ENCODE measurements at places on chromosomes 3 and 15.
A peak's percentile ranks its signal among the peaks of the same experiment; 100 is the strongest.

DNA sequence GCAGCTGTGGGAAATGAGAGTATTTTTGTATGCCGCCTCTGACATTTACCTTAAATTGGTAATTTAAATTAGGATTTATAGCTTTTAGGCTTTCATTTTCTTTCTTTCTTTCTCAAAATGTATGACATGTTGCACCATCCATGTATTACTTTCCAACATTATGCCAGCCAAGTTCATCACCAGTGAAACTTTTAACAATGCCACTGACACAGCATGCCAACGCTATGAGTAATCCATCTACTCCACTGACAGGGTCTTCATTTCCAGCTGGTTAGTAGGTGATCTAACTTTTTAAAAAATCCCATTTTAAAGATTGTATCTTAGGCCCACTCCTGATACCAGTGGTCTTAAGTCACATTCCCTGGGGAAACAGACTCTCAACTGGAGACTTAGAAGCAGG is 21.8 kb upstream of the CLDN16 start:
- DNase-seq = no peak

DNA sequence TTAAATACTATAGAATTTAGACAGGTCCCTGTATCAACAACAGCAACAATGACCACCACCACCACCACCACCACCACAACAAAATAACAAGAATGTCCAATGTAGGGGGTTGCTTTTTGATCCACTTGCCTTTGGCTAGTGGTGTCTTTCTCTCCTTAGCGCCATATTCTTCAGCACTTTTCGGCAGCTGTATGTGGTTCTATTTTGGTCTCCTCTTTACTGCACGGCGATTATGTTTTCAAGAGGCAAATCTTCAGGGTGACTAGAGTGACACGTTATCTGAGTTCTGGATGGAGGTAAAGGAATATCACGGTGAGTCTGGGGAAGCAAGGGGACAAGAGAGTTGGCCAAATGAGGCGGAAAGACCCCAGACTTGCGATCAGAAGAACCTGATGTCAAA is 56.1 kb downstream of the ST6GAL1 start:
- DNase-seq = no peak

DNA sequence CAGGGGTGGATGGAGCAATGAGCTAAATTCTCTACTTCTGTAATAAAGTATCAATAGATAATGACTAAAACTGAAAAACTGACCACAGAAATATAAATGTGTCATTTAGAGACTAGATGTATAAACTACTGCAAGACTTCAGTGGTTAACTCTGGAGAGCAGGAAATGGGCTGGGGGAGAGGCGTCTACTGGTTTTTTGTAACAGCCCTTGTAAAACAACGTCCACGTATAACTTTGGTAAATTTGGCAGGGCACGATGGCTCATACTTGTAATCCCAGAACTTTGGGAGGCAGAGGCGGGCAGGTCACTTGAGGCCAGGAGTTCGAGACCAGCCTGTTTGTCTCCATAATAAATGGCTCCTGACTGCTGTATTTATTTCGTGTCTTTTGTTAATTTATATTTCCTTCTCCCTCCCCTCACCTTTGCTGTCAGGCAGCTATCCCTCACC is 12.5 kb downstream of the RAB27A start:
- DNase-seq = peak; percentile 28

DNA sequence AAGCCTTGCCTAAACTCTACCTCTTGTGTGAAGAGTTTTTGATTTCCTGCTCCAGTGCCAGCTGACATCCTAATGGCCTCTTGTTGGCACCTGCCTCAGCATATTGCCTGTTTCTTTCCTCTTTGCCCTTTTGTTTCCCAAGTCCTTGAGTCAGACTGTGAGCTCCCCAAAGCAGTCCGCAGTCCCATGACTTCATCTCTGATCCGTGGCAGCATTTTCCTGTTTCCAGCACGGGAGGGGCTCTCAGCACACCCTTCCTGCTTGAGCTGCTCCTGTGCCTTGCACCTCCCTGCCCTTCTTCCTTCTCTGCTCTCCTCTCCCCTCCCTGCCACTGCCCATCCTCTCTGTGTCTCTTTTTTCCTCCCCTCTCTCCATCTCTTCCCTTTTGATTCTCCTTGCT is 179.6 kb downstream of the EPHB1 start:
- DNase-seq = no peak

DNA sequence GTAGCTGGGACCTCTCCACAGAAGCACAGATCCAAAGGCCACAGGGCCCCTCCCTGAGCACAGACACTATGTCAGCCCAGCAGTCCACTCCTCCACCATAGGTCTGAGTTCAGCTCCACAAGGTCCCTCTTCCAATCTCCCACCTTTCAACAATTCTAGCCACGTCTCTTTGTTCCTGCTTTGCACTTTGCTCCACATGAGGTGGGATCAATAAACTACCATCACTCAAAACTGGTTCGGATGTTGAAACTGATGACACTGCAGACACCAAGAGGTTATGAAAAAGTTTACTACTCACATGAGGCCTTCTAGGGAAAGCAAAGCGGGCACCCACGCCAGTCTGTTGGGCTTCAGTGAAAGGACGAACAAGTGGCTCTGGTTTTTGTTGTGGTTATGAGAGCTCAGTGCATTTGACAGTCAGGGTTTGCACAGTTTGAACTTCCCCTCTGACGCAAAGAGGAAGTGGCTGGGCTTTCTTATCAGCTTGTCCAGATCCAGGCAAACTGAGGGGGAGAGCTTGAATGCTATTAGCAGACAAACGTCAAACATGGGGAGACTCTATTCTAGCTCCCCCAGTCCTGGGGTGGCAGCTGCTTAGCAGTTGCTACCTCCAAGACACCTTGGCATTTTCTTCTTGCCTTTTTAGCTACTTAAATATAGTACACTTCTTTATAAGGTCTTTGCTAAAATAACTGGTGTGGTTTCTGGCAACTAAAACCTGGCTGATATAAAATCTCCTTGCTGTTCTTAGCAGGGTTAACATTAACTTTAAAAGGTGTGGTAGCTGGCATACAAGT is 37.8 kb downstream of the ZNF445 start:
- peak; percentile 3 for DNase-seq

DNA sequence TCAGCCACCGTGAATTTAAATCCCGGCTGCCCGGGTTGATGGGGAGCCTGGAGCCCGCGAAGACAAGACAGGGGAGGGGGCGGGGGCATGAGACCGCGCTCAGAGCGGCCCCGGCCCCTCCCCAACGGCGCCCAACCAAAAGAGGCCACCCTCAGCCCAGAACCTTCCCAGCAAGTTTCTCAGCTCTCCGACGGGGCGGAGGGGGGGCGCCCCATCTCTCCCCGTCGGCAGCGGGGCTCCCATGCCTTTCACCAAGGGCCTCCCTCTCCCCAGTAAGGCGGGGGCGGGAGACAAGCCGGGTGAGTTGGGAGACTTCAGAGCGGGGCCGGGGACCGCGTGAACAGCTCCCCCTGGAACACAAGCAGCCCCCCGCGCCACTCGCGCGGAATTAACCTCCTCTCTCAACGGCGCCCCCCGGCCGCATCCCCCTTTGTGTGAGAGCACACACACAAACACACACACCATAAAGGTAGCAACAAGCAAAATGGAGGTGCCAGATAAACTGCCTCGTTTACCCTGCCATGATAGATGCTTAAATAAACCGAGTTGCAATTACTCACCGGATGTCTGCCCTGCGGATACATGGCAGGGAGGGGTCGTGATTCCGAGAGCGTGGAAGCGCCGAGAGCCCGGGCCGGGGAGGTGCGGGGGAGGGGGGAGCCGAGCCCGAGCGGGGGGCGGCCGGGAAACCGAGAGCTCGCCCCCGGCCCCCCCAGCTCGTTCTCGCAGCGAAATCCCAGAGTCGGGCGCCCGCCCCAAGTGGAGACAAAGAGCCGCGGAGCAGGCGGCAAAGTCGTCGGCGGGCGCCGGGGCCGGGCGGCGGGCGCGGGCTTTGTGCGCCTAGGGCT is 1.3 kb downstream of the TLE3 start:
- DNase-seq = peak; percentile 37

GRCh38 chr3:138188013-138188730 is 1.1 kb downstream of the ARMC8 start:
- peak; percentile 55 for DNase-seq

- no peak for DNase-seq
Measured at GRCh38 chr3:71705681-71706080, 19.5 kb downstream of the EIF4E3 start.

DNA sequence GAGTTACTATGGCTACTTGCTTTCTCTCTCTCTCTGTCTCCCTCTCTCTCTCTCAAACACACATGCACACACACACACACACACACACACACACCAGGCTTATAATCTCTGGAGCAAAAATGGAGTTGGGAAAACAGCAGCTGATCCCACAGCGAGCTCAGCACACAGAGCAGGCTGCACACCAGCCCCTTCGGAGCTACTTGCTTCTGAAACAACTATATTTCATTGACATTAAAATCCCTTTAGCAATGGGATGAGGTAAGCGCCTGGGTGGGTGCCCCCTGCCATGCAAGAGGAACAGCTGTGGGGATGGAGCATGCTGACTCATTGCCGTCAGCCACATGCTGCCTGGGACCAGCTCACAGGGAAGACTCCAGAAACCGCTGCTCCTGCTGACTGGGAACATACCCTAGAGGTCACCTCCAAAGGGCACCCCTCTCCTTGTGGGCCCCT is 45.7 kb downstream of the B3GNT5 start:
- DNase-seq = peak; percentile 89

GRCh38 chr3:31486865-31487533 is 45.7 kb upstream of the STT3B start:
- no peak for DNase-seq

DNA sequence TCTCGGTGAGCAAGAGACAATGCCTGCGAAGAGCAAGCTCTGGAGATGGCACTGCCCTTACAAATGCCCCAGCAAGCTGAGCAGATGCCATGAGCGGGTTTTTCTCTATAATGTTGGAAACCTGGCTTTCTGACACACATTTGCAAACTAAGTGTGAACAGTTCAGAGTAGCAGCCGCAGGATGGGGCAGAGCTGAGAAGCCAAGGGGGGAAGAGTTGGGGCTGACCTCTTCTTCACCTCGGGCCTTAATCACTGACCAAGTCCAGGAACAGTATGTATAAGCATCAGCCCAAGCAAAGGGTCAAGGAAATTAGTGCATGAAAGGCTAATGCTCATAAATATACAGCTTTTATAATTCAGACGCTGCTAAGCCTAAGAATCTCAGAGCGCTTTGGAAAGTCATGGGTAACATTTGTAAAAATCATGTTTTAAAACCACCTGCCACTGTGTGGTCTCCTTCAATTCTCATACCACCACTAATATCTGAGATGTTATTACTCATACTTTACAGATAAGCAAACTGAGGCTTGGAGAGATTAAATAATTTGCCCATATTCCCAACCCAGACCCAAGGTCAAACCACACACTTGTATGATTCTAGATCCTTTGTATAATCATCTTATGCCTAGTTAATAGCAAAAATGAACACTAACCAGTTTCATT is 603.4 kb downstream of the FOXP1 start:
- DNase-seq = no peak

DNA sequence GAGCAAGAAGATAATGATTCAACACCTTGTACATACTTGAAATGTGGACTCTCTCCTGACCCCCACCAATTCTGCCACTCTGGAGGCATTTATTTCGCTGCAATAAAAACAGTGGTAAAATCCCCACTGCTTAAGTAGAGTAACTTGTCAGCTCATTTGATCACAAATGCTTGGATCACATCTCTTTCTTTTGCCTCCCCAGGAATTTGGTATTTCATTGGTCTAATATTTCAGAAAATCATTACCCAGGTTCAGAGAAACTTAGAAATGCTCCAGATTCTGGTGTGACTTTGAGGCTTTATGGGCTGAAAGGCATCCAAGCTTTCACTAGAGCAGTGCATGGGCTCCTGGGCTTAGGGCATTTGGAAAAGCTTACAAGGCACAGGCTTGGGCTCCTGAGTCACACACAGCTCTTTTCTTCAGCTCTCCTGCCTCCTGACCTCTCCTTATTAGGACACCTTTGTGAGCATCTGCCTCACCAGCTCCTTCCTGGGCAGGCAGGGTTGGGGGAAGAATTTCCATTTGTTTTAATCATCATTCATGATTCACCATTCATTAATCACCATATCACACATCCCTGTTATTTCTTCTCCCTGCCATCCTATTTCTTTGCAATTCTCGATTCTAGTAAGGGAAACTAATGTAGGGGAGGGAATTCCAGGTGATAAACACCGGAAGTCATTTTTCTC is 22.5 kb downstream of the CDCP1 start:
- peak; percentile 93 for DNase-seq

GRCh38 chr3:184765730-184766074 is 46.3 kb upstream of the VPS8 start:
- peak; percentile 74 for DNase-seq

DNA sequence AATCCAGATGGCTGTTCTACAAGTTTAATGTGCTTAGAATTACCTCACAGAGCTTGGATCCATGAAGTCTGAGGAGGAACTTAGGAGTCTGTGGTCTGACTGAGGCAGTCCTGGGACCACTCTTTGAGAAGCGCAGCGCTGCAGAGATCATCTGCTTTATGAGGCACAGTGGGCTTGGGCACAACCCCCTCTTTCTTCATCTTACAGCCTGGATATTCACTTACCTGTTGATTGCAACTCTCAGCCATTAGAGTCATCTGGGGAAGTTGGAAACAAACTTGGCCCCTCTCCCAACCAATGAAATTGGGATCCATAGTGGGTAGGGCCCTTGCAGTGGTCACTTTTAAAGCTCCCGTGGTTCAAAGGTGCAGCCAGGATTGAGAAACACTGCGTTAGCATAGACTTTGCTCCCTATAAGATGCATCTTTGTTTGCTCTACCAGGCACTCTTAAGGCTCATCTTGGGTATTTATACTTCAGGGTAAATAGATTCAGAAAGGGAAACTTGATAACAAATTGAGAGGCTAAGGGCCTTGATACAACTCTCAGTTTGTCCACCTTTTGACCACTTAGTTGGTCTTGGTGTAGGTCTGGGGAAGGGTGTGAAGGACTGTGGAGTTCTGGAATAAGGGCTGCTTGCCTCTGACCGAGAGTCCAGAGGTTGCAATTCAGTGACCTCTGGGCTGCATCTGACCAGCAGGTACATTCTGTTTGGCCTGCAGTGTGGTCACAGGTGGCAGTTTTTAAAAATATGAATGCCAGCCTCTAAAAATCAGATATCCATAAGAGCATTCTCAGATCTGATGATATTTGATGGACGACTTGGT is 22.8 kb downstream of the FEM1B start:
- DNase-seq = no peak

- peak; percentile 82 for DNase-seq
Measured at GRCh38 chr3:113249111-113249510, 37.8 kb downstream of the BOC start.

GRCh38 chr3:5798809-5799208 is 611.3 kb downstream of the EDEM1 start:
- peak; percentile 14 for DNase-seq

- DNase-seq = peak; percentile 94
Measured at GRCh38 chr3:73614419-73614818, 10.3 kb downstream of the PDZRN3 start.

DNA sequence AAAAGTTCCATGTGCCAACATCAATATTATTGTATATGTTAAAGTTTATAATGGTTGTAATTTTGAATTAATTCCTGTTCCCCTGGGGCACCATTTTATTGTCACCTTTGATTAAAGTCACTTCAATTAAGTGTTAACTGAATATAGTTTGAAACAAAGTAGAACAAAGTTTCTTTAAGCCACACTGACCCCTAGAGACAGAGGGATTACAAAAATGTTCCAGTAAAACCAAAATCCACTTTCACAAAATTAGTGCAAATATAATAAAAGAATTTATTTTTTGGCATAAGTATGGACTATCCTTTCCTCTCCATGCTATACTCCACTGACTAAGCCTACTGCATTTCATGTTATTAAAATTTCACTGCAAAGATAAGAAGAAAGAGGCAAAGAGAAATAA is 123.9 kb downstream of the ZMAT3 start:
- DNase-seq = no peak

- DNase-seq = no peak
Measured at GRCh38 chr3:27324686-27325085, 44.5 kb downstream of the NEK10 start.

- DNase-seq = no peak
Measured at GRCh38 chr15:99635145-99635544, 69.4 kb downstream of the MEF2A start.
